ENCODE measurements at places on chromosomes 11 and 22.

- 0 out of 2 replicates have a peak, but pooled peaks cover 1% of the 10 kb centered on the region for H3K27me3 ChIP-seq
- peaks cover 10% of the 10 kb centered on the region for H3K4me1 ChIP-seq
- H3K27ac ChIP-seq = no peak overlapping the region
- H3K4me3 ChIP-seq = no peak overlapping the region
- DNase-seq = no peak
These were observed 48.2 kb upstream of the CEP295 start for GRCh38 chr11:93613231-93613831.

DNA sequence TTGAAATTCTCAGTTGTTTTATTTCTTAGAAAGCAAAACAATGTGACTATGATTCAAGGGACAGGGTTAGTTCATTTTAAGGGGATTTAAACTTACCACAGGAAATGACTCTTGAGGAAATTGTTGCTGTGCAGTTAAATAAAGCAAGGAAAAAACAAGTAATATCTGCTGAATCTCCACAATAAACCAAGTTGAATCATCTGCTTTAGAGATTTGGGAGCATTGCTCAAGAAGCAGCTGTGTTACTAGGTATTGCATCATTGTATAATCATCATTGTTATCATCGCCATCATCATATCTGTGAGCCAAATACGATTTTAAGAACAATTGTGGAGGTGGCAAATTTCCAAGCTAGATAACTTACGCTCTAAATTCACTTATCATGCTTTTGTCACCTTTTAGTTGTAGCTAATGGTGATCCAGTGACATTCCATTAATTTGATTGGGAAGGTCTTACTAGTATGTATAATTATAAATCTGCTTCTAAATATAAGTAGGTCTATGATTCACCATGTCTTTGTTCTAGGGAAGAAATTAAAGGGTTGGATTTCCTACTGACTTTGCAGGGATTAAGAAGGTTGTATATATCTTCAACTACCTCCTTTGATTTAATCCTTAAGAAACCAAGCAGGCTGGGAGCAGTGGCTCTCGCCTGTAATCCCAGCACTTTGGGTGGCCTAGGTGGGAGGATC is 19.9 kb downstream of the MMP10 start:
- H3K27me3 ChIP-seq = no peaks in the 10 kb centered on the region
- H3K4me1 ChIP-seq = no peaks in the 10 kb centered on the region
- no peaks in the 10 kb centered on the region for H3K36me3 ChIP-seq
- H3K4me3 ChIP-seq = no peak overlapping the region

- H3K4me3 ChIP-seq = no peak overlapping the region
- DNase-seq = no peak
- no peaks in the 10 kb centered on the region for H3K4me1 ChIP-seq
- no peak overlapping the region for H3K27ac ChIP-seq
These were observed 29.4 kb upstream of the CCDC188 start for GRCh38 chr22:20180245-20180630.

- peaks cover 16% of the 10 kb centered on the region for H3K4me1 ChIP-seq
- H3K4me3 ChIP-seq = no peak overlapping the region
- H3K36me3 ChIP-seq = peaks cover 3% of the 10 kb centered on the region
- H3K27me3 ChIP-seq = no peaks in the 10 kb centered on the region
- no peak overlapping the region for H3K27ac ChIP-seq
These were observed 75.7 kb downstream of the DEPDC5 start for GRCh38 chr22:31829505-31829904.

GRCh38 chr11:2683806-2684205 is 16.0 kb downstream of the KCNQ1OT1 start:
- no peaks in the 10 kb centered on the region for H3K27me3 ChIP-seq
- H3K27ac ChIP-seq = no peak overlapping the region
- no peak overlapping the region for H3K4me3 ChIP-seq
- no peak for DNase-seq
- H3K4me1 ChIP-seq = peaks cover 95% of the 10 kb centered on the region

DNA sequence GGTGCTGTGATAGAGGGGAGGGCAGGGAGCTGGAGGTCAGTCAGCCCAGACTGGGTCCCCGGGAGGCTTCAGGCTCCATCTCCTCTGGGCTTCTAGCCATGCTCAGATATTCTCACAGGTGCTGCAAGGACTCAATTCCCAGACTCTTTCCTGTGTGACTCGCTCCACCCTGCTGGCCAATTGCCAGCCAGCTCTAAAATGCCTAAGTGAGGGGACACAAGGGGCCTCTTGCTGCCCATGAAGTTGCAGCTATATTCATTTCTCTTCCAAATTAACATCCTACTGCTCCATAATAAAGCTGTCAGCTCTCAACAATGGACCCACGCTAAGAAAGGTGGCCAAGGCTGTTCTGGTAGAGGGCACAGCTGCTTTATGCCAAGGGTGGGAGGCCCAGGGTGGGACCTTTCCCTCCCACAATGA is 101.5 kb downstream of the PLEKHA7 start:
- no peak overlapping the region for H3K27ac ChIP-seq
- H3K4me3 ChIP-seq = no peak overlapping the region
- no peaks in the 10 kb centered on the region for H3K27me3 ChIP-seq
- no peak for DNase-seq
- H3K36me3 ChIP-seq = no peaks in the 10 kb centered on the region
- H3K4me1 ChIP-seq = peaks cover 8% of the 10 kb centered on the region

- H3K27me3 ChIP-seq = no peaks in the 10 kb centered on the region
- H3K4me3 ChIP-seq = no peak overlapping the region
- no peak overlapping the region for H3K27ac ChIP-seq
- H3K36me3 ChIP-seq = no peaks in the 10 kb centered on the region
These were observed 546.8 kb downstream of the ETS1 start for GRCh38 chr11:128040603-128041002.

DNA sequence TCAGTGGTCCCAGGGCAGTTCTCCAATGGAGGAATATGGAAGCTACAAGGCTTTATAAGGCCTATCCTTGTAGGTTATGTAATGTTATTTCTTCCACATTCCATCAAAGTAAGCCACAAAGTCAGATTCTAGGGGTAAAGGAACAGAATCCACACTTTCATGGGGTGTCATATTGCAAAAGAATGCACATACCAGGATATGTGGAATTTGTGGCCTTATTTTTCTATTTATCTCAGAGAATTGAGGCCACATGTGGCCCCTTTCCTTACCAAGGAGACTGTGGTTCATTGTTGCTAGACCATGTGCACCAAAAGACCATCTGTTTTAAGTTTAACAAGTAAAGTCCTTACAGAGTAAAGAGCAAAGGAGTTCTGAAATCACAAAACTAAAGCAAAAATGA is 12.9 kb downstream of the LRRC4C start:
- no peaks in the 10 kb centered on the region for H3K4me1 ChIP-seq
- no peak for DNase-seq
- no peaks in the 10 kb centered on the region for H3K36me3 ChIP-seq
- H3K4me3 ChIP-seq = no peak overlapping the region
- no peak overlapping the region for H3K27ac ChIP-seq

DNA sequence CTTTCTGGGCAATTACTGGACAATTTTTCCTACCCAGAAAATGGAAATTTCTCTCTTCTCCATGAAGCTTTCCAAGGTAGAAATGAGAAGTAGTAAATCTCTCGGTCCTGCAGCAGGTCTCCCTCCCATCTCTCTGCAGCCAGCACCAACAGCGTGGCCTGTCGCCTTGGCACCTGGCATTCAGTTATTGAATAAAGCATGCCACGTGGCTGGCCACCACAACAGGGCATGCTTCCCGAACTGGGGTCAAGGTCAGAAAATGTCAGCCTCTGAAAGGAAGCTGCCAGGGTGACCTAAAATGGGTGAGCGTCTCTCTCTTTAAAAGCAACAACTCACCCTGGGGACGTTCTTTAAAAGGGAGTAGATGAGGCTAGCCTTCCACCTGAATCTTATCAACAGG is 14.0 kb downstream of the CACNG2 start:
- H3K27ac ChIP-seq = no peak overlapping the region
- H3K27me3 ChIP-seq = peaks cover 9% of the 10 kb centered on the region
- DNase-seq = no peak

GRCh38 chr11:104487046-104487806 is 323.3 kb upstream of the PDGFD start:
- no peaks in the 10 kb centered on the region for H3K4me1 ChIP-seq
- H3K4me3 ChIP-seq = no peak overlapping the region
- H3K27ac ChIP-seq = no peak overlapping the region
- no peak for DNase-seq
- no peaks in the 10 kb centered on the region for H3K27me3 ChIP-seq

DNA sequence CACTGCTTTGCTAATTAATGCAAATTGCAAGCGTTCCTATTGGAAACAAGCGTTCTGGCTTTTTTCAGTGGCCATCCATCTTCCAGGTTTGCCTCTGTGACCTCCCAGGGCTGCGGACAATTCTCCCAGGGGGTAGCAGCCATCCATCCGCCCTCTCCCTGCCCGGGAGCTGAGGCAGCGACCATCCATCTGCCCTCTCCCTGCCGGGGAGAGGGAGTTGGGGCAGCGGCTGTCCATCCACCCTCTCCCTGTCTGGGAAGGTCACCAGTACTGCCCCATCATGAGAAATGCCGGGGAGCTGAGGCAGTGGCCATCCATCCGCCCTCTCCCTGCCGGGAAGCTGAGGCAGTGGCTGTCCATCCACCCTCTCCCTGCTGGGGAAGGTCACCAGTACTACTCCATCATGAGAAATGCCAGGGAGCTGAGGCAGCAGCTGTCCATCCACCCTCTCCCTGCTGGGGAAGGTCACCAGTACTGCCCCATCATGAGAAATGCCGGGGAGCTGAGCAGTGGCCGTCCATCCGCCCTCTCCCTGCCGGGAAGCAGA is 394.7 kb downstream of the BRD1 start:
- peaks cover 48% of the 10 kb centered on the region for H3K27me3 ChIP-seq
- H3K4me3 ChIP-seq = no peak overlapping the region
- H3K4me1 ChIP-seq = no peaks in the 10 kb centered on the region
- DNase-seq = no peak
- no peak overlapping the region for H3K27ac ChIP-seq
- H3K36me3 ChIP-seq = no peaks in the 10 kb centered on the region

- H3K27ac ChIP-seq = no peak overlapping the region
- no peak overlapping the region for H3K4me3 ChIP-seq
- no peaks in the 10 kb centered on the region for H3K4me1 ChIP-seq
- no peaks in the 10 kb centered on the region for H3K36me3 ChIP-seq
These were observed 2.4 kb upstream of the SLC15A3 start for GRCh38 chr11:60954421-60954820.

GRCh38 chr11:66106786-66107599 is 36.9 kb downstream of the PACS1 start:
- peak overlapping the region; percentile 19 for H3K27ac ChIP-seq
- peak; percentile 42 for DNase-seq
- H3K4me3 ChIP-seq = no peak overlapping the region
- H3K4me1 ChIP-seq = peaks cover 18% of the 10 kb centered on the region
- no peaks in the 10 kb centered on the region for H3K27me3 ChIP-seq

DNA sequence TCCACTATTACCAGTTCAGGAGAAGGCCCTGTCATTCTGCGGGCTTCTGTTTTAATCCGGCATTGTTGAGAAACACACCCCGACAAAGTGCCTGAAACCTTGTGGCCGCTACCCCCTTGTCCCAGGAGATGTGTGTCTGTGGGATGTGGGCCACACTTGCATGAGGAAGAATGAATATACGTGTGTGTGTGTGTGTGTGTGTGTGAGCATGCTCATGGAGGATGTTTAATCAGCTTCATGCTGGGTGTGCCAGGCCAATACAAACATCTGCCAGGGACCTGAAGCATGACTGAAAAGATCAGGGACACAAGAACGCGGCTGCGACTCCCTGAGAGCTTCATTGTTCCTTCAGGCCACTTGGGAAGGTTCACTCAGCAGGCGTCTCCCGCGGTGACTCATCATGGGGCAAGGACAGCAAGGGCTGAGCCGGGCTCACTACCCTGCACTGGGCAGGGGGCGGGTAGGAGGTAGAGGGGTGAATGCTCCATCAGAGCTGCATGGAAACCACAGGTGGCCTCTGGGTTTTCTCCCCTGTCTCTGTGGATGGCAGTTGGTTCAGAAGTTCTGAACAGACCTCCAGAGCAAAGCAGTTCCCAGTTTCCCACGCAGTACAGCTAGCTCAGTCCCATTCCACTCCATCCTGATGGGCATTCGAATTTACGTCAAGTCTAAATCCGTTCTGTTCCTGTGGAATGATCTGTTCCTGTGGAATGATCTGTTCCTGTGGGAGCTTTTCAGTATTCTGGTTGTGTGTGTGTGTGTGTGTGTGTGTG is 7.0 kb upstream of the MALAT1 start:
- DNase-seq = no peak
- H3K4me3 ChIP-seq = peak overlapping the region; percentile 6
- H3K4me1 ChIP-seq = peaks cover 91% of the 10 kb centered on the region
- peak overlapping the region; percentile 6 for H3K27ac ChIP-seq

DNA sequence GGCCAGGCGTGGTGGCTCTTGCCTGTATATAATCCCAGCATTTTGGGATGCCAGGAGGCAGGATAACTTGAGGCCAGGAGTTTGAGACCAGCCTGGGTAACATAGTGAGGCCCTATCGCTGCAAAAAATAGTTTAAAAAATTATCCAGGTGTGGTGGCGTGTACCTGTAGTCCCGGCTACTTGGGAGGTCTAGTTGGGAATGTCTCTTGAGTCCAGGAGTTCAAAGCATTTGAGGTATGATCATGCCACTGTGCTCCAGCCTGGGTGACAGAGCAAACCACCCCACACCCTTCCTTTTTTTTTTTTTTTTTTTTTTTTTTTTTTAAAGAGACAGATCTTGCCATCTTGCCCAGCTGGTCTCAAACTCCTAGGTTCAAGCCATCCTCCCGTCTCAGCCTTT is 16.8 kb downstream of the CBL start:
- H3K4me1 ChIP-seq = no peaks in the 10 kb centered on the region
- H3K4me3 ChIP-seq = no peak overlapping the region
- no peak overlapping the region for H3K27ac ChIP-seq
- no peaks in the 10 kb centered on the region for H3K27me3 ChIP-seq
- DNase-seq = no peak
- no peaks in the 10 kb centered on the region for H3K36me3 ChIP-seq

GRCh38 chr22:49551897-49552614 is 275.6 kb downstream of the BRD1 start:
- peaks cover 14% of the 10 kb centered on the region for H3K4me1 ChIP-seq
- DNase-seq = no peak
- no peak overlapping the region for H3K27ac ChIP-seq
- H3K27me3 ChIP-seq = peaks cover 41% of the 10 kb centered on the region
- no peak overlapping the region for H3K4me3 ChIP-seq

- no peaks in the 10 kb centered on the region for H3K27me3 ChIP-seq
- no peak overlapping the region for H3K27ac ChIP-seq
- no peak overlapping the region for H3K4me3 ChIP-seq
- no peaks in the 10 kb centered on the region for H3K36me3 ChIP-seq
- DNase-seq = no peak
These were observed 659.9 kb upstream of the LUZP2 start for GRCh38 chr11:23836981-23837380.

DNA sequence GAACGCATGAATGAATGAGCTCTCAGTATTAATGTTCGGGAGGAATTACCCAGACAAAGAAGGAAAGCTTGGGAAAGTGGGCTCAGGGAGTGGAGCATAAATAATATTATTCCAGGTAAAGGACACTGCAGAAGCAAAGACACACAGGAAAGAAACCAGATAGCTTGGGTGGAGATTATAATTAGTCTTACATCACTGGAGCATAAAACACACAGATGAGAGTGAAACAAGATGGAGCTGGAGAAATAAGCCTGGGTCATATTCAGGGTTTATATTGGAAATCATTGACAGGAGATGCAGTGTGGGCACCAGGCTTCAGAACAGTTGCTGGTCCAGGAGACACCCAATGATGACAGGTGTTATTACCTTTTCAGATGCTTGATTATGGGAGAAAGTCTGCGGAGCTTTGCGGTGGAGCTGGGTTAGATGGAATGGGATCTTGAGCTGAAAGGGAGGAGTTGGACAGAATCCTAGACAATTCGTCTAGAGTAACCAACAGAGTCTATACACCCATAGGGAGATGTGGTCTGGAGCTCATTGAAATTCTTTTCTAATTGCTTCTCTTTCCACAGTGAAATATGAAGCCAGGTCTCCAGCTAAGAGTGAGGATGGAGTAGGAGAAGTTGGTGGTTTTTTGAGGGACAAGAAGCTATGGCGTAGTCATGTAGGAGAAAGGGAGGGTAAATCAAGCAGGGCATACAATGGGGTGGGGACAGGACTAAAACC is 227.2 kb downstream of the FAM76B start:
- no peak overlapping the region for H3K4me3 ChIP-seq
- no peak overlapping the region for H3K27ac ChIP-seq
- no peaks in the 10 kb centered on the region for H3K36me3 ChIP-seq
- H3K4me1 ChIP-seq = no peaks in the 10 kb centered on the region
